ENCODE measurements at places on chromosomes 16 and 17.

- peak; percentile 42 for DNase-seq
Measured at GRCh38 chr17:66347661-66348514, 45.5 kb downstream of the PRKCA start.

GRCh38 chr16:30351586-30352419 is 3.3 kb downstream of the CD2BP2 start:
- no peak for DNase-seq

DNA sequence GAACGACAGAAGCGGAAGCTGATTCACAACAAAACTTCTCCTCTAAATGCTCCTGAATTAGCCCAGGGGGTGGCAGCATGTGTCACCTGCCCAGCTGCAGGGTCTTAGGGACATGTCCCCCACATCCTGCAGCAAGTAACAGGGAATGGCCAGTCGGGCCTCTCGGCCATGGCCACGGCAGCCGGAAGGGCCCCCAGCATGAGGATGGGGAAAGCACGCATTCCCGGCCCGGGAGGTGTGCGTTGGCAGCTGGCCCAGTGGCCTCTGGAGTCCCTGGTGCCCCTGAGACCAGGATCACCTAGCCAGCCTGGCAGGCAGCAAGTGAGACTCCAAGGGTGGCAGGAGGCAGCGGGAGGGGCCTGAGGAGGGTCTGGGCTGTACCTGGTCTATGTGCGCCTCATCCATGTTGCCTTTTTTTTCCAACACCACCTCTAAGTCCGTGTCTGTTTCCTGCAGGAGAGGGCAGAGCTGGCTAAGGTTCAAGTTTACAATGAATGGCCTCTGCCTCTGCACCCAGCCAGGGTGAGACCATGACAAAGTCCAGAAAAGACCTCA is 7.0 kb downstream of the KNOP1 start:
- no peak for DNase-seq

- DNase-seq = peak; percentile 64
Measured at GRCh38 chr17:28807925-28808634, 34.5 kb downstream of the FAM222B start.

Data from HT-29 (cell line).